ENCODE measurements at places on chromosomes 2 and 18. TPM values are rescaled to one million over a fixed set of nuclear protein-coding genes. Genes with fewer than 3 reads are reported as not detected.

The ANKRD23 gene
- 24.7 TPM for total RNA-seq

The SLC4A3 gene
- total RNA-seq, result 261 TPM

The GKN2 gene
- total RNA-seq, result not detected

The CSRNP3 gene
- total RNA-seq, result 3.0 TPM

The DDX1 gene
- total RNA-seq, result 122 TPM

The RAB17 gene
- 2.4 TPM for total RNA-seq

The CAPG gene
- 13.6 TPM for total RNA-seq

The CAPN14 gene
- 0.26 TPM for total RNA-seq

The AGAP1 gene
- 23.9 TPM for total RNA-seq

GRCh38 chr2:97932975-97933662, 62.6 kb downstream of the TMEM131 start:
- no peak for DNase-seq

DNA sequence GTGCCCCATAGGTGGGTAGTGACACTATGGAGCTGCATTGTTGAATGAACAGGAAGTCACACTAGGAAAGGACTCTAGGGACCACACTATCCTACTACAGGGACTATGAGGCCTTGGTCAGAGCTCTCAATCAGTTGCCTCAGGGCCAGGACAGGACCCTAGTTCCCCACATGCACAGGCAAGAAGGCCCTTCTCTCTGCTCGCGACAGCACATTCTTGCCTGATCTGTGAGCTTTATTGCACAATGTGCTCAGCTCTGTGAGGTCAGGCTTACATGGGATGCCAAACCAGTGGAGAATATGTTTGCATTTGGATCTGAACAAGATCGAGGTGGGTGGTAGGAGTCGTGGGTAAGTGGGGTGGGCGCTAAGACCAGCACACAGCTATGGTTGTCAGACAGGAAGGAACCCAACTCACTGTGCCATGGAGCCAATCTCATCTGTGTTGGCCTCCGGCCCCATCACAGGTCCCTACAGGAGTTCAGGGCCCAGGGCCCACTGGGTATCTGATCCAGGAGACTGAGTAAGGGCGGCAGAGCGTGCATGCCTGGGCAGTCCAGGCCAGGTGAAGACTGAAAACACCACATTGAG, 8.0 kb downstream of the PCARE start:
- DNase-seq, result no peak

DNA sequence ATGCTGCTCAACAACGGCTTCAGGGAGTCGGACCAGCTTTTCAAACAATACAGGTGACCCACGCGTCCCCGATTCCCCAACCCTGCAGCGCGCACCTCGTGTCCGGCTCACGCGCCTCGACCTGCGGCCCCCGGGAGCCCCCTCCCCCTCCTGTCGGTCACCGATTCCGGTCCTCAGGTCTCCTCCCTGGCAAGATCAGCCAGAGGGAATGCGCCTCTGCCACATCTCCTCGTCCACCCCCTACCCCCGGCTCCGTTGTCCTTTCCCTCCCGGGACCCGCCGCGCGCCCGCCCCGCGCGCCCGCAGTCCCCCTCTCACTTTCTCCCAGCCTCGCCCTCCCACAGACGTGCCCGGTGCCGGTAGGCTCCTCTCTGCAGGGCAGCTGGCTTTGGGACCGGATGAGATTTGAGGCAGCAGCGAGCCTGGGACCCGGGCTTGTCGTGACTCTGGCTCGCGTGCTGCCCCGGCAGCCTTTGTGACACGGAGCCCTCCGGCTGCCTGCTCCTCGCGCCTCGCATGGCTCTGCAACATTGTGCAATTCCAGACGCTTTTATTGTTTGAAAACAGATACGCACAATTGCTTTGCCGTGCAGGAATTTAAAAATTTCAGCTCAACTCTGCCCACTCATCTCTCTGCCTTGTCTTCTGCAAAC, 558 bp downstream of the TTC39C start:
- DNase-seq, result peak; percentile 58

DNA sequence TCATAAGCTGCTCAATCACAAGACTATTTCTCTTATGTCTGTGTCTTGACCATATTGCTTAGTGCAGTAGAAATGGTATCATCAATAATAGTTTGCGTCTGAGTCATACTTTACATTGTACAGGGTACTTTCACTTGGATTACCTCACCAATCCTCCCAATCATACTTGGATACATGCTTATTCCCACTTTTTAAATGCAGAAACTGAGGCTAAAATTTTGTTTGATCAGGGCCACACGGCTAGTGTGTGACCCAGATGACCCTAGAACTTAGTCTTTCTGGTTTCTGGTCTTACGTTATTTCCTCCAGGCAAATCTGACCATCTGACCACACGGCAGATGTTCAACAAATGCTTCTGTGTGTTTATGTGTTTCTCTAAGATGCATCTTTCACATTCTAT, 23.8 kb upstream of the CCL20 start:
- no peak for DNase-seq

DNA sequence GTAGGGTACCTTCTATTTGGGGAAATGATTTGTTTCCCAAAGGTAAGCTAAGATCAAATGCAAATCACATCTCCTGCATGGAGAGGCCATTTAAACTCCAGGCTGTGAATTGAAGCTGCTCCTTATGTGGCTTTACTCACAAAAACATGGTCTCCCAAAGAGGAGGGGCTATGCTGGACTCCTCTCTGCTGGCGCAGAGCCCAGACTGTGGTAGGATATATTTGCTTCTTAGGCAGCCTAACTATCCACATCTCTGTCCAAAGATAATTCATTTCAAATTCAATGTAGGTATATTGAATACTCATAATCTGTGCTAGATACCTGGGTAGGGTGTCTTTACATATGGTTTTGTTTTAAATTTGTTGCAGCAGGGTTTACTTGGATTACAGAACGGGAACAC, 358.5 kb downstream of the ALK start:
- DNase-seq, result no peak

DNA sequence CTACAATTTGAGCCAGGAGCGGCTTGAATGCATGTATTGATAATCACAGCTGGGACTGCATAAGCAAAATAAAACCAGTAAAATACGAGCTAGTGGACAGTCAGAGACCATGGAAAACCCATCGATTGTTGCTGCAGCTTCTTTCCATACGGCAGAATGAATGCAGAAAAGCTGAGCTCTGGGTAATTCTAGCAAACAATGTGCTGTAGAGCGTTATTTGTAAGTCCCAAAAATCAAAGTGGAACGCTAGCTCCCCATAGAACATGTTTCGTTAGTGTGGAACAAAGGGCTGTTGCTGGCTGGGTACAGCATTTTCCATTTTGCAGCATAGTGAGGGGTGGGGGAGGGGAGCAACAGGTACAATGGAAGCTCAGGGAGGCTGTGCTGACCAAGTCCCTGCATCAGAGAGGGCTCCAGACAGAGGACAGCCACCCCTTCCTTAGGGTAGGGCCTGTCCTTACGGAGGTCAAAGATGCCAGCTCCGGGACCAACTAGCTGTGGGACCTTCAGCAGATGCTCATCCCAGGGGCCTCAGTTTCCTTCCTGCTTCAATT, 74.1 kb downstream of the BOD1L2 start:
- DNase-seq, result no peak

- no peak for DNase-seq
Measured at GRCh38 chr18:79368681-79369080, 27.0 kb upstream of the NFATC1 start.

DNA sequence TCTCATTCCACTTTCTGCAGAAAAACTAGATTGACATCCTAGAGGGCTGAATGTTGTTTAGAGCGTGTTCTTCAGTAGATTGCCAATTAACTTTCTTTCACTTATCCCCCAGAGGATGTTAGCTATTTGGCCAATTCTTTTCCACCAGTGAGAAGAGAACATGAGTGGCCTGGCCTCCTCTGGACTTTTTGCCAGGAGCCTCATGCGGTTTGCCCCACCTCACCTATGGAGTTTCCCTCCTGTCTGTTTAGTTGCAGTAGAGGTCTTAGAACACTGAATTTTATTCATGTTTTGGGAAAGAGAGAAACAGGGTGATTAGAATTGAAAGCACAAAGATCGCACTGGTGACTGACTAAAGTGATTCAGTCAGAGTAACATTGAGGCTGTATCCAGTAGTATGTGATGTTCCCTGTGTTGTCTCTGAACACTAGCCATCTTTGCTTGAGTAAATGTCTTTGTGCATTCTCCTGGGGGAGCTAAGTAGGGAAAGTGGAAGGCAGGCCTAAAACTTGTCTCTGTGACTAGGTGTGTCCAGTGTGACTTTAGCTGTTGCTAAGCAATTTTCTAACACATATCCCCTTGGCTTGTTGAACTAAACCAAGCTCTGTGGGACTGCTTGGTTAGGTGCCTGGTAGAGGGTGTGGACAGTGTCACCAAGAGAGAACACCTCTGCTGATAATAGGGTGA, 34.0 kb downstream of the UGP2 start:
- DNase-seq, result no peak

- no peak for DNase-seq
Measured at GRCh38 chr18:74515620-74516231, 18.6 kb upstream of the CNDP1 start.

GRCh38 chr2:160478660-160479059, 14.9 kb downstream of the RBMS1 start:
- no peak for DNase-seq

GRCh38 chr18:79411614-79412526, 16.1 kb downstream of the NFATC1 start:
- DNase-seq, result peak; percentile 43

GRCh38 chr18:36349552-36349951, 52.0 kb downstream of the FHOD3 start:
- no peak for DNase-seq

DNA sequence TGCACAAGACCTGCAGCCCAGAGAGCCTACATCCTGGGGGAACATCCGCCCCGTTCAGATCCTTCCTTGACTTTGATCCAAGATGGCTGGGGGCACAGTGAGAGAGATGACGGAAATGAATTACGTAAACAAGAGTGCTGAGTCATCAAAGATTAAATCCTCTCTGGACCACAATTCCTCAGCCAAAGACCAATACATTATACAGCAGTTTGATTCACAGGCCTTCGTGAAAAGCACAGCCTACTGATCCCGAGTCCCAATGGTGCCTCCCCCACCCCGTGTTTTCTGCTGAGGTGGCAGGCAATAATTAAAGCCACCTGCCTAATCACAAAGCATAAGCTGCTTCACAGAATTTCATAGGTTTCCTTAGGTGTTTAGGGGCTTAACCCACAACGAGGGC, 43.0 kb downstream of the MYO5B start:
- no peak for DNase-seq

DNA sequence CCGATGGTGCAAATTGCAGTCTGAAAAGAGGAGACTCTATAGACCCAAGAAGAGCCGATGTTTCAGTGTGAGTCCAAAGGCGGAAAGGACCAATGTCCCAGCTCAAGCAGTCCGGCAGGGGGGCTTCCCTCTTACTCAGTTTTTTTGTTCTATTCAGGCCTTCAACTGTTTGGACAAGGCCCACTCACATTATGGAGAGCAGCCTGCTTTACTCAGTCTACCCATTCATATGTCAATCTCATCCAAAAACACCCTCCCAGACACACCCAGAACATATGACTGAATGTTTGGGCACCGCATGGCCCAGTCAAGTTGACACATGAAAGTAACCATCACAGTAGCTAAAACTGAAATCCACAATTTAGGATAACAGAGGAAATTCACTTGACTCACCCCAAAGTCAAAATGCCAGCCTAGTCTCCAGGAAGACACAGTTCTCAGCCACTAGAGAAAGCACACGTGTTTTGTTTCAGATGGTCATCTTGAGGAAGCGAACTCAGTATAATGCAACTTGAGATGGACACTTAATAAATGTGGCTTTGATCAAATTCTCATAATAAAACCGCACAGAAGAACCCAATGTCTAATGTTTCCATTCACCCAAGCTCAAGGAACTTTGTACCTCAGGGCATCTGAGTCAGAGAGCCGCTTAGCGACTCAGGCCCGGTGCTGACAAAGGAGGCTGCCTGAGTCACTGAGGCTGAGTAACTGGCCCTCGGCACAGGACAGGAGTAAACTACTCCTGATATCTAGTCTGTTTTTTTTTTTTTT, 2.4 kb downstream of the FHL2 start:
- DNase-seq, result peak; percentile 48

DNA sequence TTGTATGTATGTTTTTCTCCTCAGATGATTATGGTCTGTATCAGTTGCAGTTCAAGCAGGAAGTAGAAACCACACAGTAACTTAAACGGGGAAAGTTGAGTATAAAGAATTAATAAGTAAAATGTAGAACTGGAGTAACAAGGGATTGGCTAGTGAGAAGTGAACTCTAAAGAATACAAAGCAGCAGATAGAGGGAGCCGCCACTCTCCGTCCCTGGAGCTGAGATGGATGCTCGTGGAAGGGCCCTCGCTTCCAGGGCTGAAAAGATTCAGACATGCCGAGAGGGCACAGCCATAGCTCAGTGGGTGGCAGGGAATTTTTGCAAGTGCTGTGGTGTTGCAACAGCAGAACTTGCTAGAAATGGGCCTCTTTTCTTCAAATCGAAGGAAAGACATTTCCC, 155.8 kb downstream of the COL6A3 start:
- DNase-seq, result no peak

GRCh38 chr18:50790241-50790640, 29.6 kb downstream of the MRO start:
- no peak for DNase-seq

DNA sequence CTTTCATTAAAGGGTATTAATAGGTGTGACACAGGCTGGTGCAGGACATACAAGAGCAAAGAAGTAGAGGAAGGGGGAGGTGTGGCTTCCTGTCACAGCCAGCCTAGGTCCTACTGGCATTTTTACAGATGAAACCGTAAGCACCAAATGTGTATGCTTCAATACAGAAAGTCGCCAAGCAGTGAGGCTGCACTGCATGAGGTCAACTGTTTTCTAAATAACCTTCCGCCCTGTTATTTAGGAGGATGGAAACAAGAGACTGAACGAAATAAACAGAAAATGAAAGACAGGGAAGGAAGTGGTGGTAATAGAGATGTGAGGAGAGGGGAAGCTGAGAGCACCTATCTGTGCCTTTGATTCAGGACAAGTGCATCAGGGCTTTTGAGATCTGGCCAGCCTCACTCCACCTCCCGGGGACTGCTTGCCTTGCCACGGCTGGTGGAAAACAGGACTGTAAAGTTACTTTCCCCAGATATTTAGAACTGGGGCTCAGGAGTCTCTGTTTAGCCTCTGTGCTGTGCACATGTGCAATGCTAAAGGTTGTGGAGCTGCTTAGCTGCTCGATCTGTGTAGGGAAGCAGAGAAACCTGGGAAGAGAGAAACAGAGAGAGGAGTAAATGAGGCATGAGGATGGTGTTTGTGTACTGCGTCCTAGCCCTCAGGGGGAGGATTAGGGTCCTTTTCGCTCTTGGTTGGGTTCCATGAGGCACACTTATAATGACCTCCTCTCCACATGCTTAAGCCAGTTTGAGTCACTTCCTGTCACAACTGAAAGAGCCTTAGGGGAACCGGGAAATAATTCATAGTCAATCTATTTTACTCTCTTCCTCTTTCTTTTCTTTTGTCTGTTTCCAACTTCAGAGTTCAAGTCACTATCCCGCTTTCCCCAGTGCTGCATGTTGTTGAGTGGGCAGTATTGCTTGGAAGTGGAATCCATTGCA, 62.3 kb upstream of the BOD1L2 start:
- DNase-seq, result no peak

DNA sequence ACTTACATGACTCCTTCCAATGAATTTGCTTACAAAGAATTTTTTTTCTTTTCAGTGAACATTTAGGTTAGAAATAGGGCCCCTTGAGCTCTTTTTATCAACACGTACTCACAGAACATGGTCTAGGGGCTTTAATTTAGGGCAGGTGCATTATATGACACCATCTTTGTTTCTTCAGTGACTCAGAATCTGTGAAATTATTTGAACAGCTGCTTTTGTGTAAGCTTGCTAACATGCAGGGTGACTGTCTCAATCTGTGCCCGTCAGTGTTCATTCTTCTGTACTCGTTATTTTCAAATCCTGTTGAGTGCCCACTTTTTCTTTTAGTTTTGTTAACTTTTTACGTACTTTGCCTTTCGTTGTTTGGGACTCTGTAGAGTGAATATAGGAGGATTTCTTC, 52.8 kb upstream of the CABYR start:
- no peak for DNase-seq

Data from left cardiac atrium (tissue), 4 donors.